ENCODE measurements at places on chromosomes 7 and 10.

- DNase-seq, result no peak
Observed at GRCh38 chr7:1922870-1923236, 252.8 kb downstream of the ELFN1 start.

GRCh38 chr10:103708627-103709288 lies 146.6 kb downstream of the SH3PXD2A start:
- DNase-seq, result no peak

DNA sequence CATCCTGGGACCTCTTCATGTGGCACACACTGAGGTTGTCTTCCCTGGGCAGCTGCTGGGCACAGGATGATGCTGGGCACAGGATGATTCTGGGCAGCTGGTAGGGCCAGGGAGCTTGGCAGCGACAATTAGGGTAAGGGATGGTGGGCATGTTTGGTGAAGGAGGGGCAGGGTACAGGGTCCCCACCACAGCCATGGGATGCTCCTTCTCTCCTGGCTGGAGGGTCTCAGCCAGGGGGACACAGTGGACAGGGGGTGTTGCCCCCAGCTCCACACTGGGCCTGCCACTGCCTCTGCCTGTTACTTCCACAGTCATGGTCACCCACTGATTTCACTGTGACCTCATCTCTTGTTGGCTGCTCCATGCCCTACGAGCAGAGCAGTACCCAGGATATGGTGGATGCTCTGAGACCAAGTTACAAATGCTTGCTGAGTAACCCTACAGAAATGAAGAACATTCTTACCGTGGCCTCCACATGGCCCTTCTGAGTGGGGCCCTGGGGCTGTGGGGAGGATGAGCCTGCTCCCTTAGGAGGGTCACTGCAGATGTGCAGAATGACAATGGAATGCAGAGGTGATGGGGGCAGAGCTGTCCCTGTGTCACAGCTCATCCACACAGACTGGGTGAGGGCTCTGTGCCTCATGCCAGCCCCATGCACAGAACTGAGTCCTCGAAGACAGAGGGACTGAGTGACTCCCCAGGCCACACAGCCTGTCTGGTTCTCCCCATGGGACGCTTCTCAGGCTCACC lies 28.4 kb upstream of the RET start:
- no peak for DNase-seq

DNA sequence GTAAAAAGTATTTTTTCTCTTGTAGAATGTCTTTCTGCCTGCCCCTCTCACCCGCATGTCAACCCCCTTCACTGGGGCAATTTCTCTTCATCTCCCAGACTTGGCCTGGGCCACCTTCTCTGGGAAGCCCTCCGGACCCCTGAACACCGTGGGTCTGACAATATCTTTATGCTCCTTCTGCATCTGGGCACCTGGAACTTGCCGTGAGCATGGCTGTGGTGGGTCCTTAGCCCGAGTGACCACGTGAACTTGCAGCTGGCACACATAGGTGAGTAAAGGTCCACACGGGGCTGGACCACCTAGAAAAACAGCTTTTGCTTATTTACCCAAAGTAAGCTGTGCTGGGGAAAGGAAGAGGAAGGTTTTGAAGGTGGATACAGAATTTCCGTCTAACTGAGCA lies 600.2 kb downstream of the DNAJB6 start:
- no peak for DNase-seq

GRCh38 chr7:106793015-106793975 lies 71.8 kb upstream of the PIK3CG start:
- no peak for DNase-seq

DNA sequence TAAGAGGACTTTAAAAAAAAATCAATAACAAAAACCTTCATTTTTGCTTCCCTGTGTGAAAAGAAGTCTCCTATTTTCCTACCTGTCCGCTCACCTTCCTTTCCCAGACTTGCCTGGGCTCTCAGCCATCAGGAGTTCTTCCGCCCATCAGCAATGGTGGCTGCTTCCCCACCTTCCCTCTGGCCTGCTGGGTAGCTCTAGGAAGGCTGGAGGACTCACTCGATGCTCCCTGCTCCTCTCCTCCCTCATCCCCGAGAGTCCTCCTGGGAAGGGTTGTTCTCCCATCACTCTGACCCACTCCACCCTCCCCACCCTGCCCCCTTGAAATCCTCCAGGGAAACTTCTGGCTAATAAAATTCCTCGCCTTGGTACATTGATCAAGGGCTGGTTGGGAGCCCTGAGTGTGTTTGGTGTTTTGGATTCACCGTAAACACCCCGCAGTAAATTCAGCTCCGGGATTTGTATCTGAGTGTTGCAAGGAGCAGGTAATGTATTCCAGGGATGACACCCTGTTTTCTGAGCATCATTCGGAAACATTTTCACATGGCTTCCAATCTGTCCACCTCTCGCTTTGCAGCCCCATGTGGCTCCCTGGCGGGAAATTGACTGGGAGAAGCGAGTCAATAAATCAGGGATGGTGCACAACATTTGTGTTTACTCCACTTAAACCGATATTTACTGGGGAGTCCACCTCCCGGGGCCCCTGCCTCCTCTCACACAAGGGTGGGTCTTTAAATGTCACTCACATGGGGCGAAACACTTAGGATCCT lies 126.4 kb upstream of the SDK1 start:
- DNase-seq, result no peak

GRCh38 chr10:43574906-43575305 lies 490 bp upstream of the ZNF239 start:
- DNase-seq, result no peak

DNA sequence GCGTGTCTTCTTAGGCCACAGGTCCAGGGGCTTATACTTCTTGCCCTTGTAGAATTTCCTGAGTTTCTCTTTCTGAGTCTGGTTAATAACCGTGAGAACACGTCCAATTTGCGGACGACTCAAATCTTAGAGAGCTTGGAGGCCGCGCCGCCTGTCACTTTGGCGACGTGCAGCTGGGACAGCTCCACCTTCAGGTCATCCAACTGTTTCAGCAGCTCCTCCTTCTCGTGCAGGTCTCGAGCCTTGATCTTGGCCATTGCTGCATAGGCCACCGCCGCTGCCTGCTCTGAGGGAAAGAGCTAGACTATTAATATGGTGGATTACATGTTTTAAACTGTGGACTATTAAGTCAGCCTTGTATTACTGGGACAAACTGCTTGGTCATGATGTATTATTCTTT lies 26.9 kb downstream of the EVX1 start:
- DNase-seq, result no peak

GRCh38 chr10:34905200-34905927 lies 90.3 kb upstream of the PARD3 start:
- DNase-seq, result no peak

GRCh38 chr10:11341283-11341960 lies 270.0 kb downstream of the USP6NL start:
- DNase-seq, result no peak

DNA sequence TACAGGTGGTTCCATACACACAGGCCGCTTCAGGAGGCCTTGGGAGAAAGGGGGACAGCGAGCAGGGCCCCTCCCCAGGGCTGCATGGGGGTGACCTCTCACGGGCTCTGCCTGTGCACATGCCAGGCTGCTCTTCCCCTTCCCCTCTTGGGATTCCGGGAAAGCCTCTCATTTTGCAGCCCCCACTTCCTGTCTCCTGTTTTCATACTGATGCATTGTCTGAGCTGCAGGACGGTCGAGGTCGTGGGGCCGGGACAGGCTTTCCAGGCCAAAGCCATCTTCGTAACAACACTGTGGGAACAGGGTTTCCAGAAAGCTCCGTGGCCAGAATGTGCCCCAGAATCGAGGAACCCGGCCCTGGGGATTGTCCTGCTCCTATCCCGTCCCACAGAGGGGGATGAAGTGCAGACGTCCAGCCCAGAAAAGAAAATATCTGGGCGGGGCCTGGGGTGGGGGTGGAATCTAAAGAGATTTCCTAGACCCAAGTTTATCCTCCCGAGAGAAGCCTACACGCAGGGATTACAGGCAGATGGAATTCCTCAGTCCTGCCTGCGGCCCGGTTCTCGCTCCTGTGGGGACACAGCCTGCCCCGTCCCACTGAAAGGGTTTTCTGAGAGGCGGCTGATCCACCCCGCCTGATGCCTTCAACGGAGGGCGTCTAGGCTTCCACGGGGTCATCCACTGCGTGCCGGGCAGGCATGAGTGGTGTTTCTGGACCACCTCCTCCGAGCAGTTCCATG lies 29.5 kb upstream of the DNAAF5 start:
- no peak for DNase-seq

- no peak for DNase-seq
Observed at GRCh38 chr7:33673029-33673700, 232.2 kb upstream of the BMPER start.

DNA sequence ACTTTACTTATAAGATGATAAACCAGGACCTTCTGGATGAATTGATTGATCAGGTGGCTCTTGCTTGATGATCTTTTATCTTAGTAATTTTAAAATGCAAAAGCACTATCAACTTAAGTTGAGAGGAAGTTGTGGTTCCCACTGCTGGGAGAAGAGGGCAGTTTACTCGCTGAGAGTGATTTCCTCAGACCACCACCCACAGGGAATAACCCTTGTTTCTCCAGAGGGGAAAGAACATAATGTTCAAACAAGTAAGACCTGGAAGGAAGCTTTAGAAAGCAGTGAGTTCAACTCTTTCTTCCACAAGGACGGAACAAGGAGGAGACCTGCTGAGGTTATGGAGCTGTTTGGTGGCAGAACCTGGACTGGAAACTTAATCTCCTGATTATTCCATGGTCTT lies 138.7 kb downstream of the FAM204A start:
- DNase-seq, result no peak

- DNase-seq, result no peak
Observed at GRCh38 chr10:107032700-107033401, 131.7 kb downstream of the SORCS1 start.

GRCh38 chr10:124619802-124620490 lies 124.2 kb downstream of the FAM53B start:
- DNase-seq, result no peak

- no peak for DNase-seq
Observed at GRCh38 chr10:61283066-61283465, 170.1 kb downstream of the TMEM26 start.

GRCh38 chr7:139118805-139119485 lies 9.4 kb upstream of the ZC3HAV1 start:
- DNase-seq, result no peak

DNA sequence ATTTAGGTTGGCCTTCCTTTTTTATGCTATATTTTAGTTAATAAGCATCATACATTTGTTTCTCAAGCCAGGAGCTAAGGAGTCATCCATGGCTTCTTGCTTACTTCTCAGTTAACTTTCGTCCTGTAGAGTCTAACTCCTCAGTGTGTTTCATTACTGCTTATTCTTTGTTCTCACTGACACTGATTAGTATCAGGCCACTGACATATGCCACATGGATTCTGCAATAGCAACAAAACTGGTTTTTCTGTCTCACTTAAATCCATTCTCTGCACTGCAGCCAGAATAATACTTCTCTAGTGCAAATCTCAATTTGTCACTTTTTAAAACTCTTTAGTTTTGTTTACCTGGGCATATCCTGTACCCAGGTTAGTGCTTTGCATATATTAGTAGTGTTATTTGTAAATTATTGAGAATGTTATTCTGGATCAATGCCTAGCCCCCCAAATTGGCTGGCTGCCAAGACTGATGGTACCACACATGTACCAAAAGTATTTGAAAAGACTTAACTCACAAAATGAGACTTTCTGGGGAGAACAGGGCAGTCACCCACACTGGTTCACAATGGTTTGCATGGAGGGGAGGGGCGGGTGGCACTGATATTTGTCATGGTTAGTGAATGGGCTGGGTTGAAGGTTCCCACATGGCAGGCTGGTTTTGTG lies 79.1 kb downstream of the CCSER2 start:
- DNase-seq, result no peak

GRCh38 chr7:46089281-46089680 lies 168.2 kb upstream of the IGFBP3 start:
- DNase-seq, result no peak

- DNase-seq, result no peak
Observed at GRCh38 chr7:51569176-51569575, 252.6 kb upstream of the COBL start.

DNA sequence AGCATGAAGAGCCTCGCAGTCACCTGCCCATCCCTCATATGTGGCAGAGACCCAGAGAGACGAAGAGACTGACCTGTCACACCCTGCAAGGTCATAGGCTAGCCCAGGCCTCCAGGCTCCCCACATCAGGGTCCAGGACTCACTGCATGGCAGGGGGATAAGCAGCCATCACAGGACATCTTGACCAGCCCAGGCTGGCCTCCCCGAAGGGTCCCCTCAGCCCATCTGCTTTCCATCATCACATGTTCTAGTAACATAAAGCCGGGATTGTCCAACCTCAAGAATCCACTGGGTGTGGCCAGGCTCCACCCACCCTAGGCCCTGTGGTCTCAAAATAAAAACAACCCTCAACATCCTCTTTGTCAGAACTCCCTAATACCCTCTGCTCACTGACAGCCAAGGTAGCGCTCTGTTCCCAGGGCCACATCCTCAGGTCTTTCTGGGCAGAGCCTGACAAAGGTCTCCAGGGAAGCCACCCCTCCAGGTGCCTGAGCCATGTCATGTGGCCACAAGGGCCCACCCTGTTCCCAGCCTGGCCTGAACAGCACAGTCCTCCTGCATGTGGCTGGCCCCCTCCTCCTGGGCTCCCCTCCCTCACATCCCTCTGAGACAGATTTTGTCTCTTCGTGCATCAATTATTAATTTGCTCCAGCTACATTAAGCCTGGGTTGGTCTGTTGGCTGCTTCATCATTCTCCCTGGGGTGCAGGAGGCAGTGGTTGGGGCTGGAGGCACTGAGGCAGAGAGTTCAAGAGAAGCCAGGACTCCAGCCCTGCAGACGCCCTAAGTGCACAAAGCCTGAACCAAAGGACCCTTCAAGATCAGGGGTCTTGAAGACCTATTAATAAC lies 131.8 kb upstream of the UNC5B start:
- DNase-seq, result no peak

DNA sequence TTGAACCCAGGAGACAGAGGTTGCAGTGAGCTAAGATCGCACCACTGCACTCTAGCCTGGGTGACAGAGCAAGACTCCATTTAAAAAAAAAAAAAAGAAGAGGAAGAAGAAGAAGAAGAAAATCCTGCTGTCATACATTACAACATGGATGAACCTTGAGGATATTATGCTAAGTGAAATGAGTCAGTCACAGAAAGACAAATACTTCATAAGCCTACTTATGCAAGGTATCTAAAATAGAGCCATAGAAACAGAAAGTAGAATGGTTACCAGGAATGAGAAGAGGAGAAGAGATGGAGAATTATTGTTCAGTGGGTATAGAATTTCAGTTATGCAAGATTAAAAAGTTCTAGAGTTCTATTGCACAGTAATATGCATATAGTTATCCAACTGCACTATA lies 466.5 kb downstream of the PLXNA4 start:
- no peak for DNase-seq
